Hair follicular keratinocyte (primary cell): ENCODE measurements at places on chromosomes 11 and 22. TPM values are rescaled to one million over a fixed set of nuclear protein-coding genes. Genes with fewer than 3 reads are reported as not detected.

Gene CTSF
- total RNA-seq: 3.9 and 5.0 TPM in 2 replicates

Gene CHADL
- total RNA-seq: 1.9 and 3.5 TPM in 2 replicates

Gene OR51I1
- total RNA-seq: not detected in 2 replicates

Gene RBX1
- total RNA-seq: 70.7 and 93.3 TPM in 2 replicates

Gene CNTF
- total RNA-seq: 0.19 and 0.23 TPM in 2 replicates

Gene PDGFD
- 0.15 TPM in 1 of 2 replicates, not detected in the other for total RNA-seq

Gene HEPHL1
- 26.8 and 117 TPM in 2 replicates for total RNA-seq

Gene CNIH2
- total RNA-seq: 0.11 TPM in 1 of 2 replicates, not detected in the other

Gene USP2
- total RNA-seq: 0.08 and 0.84 TPM in 2 replicates

Gene CRYBB2
- total RNA-seq: not detected in 2 replicates

Gene DDX6
- 42.8 and 44.3 TPM in 2 replicates for total RNA-seq

Gene DBX1
- total RNA-seq: not detected in 2 replicates

Gene NELL1
- total RNA-seq: not detected in 2 replicates

Gene FAM111B
- 2.3 and 10.9 TPM in 2 replicates for total RNA-seq

Gene POU2AF2
- not detected in 2 replicates for total RNA-seq

Gene TEX54
- total RNA-seq: not detected in 2 replicates

Gene YPEL1
- total RNA-seq: 0.08 TPM in 1 of 2 replicates, not detected in the other

Gene SLC17A6
- not detected in 2 replicates for total RNA-seq

Gene STK33
- total RNA-seq: 0.46 and 1.1 TPM in 2 replicates

Gene GRAP2
- not detected in 2 replicates for total RNA-seq
